NCI-H187 treated with DMSO at 0.1 percent for 48 hours (cell line): ENCODE measurements at places on chromosomes 16 and 17.

- DNase-seq, result no peak
These were observed 23.8 kb downstream of the ADCY7 start for GRCh38 chr16:50289950-50290764.

DNA sequence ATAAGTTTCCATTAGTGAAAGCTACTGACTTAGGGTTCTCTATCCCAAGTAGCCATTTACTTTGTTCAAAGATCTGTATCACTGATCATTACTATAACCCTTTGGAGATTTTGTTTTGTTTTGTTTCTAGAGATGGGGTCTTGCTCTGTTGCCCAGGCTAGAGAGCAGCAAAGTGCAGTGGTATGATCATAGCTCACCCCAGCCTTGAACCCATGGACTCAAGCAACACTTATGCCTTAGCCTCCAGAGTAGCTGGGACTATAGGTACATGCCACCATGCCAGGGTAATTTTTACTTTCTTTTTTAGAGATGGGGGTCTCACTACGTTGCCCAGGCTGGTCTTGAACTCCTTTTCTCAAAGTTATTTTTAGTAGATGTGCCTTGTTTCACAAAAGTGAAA, 154.7 kb downstream of the KCNJ2 start:
- no peak for DNase-seq

DNA sequence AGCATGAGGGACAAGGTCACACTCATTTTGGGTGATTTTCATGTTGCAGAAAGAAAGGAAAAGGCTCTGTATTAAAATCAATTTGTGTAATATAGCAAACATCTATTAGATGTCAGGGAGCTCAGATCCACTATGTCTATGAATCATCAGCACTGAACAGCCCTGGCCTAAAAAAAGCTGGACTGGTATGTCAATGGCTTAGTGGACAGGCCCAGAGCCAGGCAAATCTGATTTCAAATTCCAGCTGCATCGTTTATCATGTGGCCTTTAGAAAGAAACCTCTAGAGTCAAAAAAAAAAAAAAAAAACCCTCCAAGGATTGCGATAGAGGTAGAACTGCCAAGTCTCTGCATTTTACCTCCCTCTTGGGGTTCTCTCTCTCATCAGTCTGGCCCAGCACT, 5.4 kb downstream of the GAS7 start:
- DNase-seq, result no peak

- no peak for DNase-seq
These were observed 65.4 kb upstream of the ZFHX3 start for GRCh38 chr16:73113336-73113735.
